Mucosa of descending colon (tissue), 3 donors: ENCODE measurements at places on chromosomes 3 and 15. TPM values are rescaled to one million over a fixed set of nuclear protein-coding genes. Genes with fewer than 3 reads are reported as not detected.

GRCh38 chr3:104907507-104907906 is 459.2 kb upstream of the ALCAM start:
- no peak for DNase-seq

DNA sequence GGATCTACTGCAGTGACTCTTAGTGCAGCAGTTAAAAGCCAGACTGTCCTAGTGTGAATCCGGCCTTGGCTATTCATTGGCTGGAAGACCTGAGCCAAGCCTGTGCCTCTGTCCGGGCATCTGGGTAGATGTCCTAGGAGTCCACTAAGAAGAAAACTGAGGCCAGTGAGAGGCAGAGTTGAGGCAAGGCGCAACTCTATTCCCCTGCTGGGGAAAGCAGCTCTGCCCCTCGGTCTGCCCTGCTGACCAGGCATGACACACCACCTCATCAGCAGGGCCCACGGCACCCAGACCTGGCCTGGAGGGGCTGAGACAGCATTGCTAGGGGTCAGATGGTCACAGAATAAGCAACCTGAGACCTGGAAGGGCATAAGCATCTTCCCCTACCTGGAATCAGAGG is 46.7 kb upstream of the ABHD2 start:
- no peak for DNase-seq

GRCh38 chr3:25469558-25469957 is 41.5 kb downstream of the RARB start:
- DNase-seq: no peak

Gene LRRC31
- 16.5 TPM for total RNA-seq

GRCh38 chr15:93852761-93853160 is 378.6 kb upstream of the MCTP2 start:
- no peak for DNase-seq

GRCh38 chr3:10976770-10977169 is 15.8 kb upstream of the SLC6A1 start:
- DNase-seq: no peak

GRCh38 chr3:33083958-33084357 is 13.0 kb downstream of the GLB1 start:
- no peak for DNase-seq

DNA sequence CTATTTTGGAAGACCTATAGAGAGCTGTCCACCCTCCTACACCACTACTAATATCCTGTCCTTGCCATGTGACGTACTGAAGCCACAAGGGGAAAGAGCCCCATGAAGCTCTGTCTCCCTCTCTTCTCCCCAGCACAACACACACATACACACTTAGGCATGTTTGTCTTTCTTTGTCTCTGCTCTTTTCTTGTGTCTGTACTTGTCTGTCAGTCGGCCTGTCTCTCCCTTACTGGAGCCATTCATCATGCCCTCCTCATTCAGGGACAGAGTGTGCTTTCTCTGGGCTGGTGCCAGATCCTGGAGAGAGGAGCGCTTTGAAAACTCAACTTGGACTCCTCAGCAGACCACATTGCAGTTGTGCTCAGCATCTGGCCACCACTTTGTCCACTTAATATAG is 47.6 kb downstream of the PSMD6 start:
- no peak for DNase-seq

- no peak for DNase-seq
These were observed 107.8 kb downstream of the MYRIP start for GRCh38 chr3:39917065-39917773.

DNA sequence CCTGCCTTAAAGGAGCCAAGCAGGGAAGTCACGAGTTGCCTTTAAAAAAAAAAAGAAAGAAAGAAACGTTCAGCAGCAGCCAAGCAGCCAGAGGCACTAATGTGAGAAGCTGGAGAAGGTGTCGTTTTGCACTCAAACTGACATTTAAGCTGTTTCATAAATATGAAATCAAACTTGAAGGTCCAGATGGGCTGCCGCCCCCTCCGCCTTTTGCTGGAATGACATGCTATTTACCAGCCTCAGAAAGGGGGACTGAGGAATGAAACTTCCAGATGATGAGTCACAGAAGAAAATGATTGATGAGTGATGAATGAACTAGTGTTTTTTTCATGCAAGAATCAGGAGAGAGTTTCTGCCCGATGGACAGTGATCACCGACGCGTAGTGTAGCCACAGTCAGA is 396.8 kb downstream of the IGSF11 start:
- DNase-seq: no peak

DNA sequence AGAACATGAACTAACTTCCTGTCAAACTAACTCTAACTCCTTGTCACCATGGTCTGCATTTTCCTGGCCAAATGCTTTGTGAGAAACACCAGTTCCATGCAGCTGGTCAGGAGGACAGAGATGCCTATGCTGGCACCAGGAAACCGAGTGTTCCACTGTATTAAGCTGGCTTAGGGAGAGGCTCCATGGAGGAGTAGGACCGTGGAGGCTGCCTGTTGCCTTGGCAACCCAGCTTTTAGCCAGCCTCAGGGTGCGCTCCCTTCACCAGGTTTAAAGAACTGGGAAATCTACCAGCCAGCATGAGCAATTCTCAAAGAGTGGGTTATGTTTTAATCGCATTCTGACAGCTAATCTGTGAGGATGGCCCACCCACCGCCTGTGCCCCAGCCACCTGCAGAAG is 394.1 kb downstream of the OCA2 start:
- DNase-seq: no peak

- DNase-seq: no peak
These were observed 1.3 kb downstream of the COLQ start for GRCh38 chr3:15520185-15520584.

GRCh38 chr3:186596568-186597287 is 16.1 kb upstream of the AHSG start:
- no peak for DNase-seq

Gene SLC24A5
- not detected for total RNA-seq

DNA sequence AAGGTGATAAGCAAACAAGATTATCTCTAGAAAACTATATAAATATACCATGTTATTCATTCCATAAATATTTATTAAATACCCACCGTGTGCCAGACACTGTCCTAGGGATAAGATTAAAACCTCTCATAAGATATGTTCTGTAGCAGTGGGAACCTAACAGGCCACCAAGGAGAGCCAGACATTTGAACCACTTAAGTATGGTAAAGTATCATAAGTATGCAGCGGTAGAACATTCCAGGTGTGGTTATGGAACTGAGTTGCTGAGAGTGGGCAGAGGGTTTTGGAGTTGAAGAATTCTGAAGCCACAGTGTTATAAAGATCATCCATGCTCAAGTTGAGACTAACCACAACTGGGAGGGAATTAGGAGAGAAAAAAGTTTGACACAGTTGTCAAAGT is 14.7 kb downstream of the FILIP1L start:
- no peak for DNase-seq

GRCh38 chr3:170517242-170517945 is 68.5 kb downstream of the SLC7A14 start:
- DNase-seq: no peak

DNA sequence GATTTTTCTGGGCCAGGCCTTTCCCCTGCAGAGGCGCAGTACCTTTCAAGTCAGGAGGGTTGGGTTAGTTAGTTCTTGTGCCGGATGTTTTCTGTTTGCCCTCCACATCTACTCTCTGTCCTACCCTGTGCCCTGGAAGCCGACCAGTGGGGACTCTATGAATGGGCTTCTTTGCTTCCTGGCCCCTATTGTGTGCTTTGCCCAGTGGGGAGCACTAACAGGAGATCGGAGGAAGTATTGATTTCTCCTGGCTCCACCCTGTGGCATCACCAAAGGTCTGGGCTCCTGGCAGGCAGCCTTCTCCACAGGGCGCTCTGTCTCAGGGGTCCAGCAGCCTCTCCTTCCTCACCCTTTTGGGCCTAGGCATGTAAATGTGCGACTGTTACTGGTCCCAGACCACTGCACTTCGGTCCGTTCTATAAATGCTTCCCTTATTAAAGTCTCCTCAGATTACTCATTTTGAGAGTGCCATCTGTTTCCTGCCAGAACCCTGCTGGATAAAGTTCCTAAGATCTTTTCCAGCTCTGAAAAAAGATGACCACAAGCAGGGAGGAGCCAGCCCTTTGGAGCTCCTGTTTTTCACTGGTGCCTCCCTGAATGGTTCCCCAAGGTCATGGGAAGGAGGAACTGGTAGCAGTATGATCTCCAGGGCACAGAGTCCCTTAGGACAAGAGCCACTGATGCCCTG is 44.5 kb downstream of the CTDSPL start:
- no peak for DNase-seq

Gene ZBTB38
- 96.0 TPM for total RNA-seq

- no peak for DNase-seq
These were observed 81.1 kb upstream of the MFGE8 start for GRCh38 chr15:88994286-88994685.

DNA sequence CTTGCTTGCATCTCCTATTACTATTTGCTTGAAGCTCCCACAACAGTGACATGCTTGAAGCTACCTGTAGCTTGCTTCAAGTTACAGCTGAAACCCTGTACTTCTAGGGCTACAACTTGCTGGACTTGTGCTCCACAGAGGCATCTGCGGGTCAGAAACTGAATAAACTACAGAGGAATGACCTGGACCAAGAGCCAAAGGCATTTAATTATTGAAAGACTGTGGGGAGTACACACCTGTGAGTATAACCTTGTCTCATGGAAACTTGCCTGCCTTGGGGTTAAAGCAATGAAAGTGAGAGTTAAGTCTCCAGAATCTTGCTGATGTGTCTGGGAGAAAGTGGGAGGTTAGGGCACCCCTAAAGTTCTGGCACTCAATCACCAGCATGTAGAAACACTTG is 69.8 kb downstream of the UMPS start:
- DNase-seq: no peak

DNA sequence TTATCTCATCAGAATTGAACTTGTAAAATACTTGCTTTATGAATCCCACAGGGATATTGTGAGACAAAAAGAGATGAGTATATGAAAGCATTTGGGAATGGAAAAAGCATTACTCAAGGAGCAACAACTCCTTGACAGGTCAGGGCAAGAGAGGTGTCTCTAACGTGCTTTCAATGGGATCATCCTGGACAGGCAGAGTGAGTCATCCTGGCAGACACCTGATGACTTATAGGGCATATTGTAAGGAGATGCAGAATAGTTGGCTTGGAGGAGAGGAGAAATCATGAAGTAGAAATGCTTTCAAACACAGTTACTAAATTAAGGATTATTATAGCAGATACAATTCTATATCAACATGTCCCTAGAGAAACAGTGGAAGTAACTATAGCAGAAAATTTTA is 71.9 kb upstream of the THSD4 start:
- no peak for DNase-seq

GRCh38 chr3:13574083-13574797 is 25.3 kb downstream of the FBLN2 start:
- DNase-seq: no peak

- no peak for DNase-seq
These were observed 138.3 kb downstream of the P3H2 start for GRCh38 chr3:189982321-189982945.

DNA sequence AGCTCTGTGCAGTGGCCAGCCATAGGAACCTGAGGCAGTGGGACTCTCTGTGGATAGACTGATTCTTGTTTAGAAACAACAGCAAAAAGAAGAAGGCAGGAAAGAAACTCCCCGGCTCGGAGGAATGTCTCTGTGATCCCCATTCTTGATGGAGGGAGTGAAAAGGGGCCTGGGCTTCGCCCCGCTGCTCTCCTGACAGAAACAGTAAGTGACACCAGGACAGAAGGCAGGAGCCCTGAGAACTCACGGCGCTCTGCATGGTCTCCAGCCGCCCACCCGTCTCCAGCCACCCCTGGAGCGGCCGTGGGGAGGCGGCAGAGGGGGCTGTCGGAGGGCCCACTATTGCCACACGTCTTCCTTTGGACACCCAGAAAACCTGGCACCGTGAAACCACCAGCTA is 35.7 kb upstream of the PARL start:
- no peak for DNase-seq

Gene IL16
- total RNA-seq: 6.2 TPM

Gene DCLK3
- not detected for total RNA-seq

- no peak for DNase-seq
These were observed 35.7 kb downstream of the MGA start for GRCh38 chr15:41695750-41696436.

GRCh38 chr3:59992578-59992977 is 942.8 kb upstream of the CFAP20DC start:
- DNase-seq: no peak

- no peak for DNase-seq
These were observed 34.3 kb upstream of the ANKRD34C start for GRCh38 chr15:79248183-79248582.

Gene IVD
- total RNA-seq: 74.8 TPM

Gene COMMD2
- 26.9 TPM for total RNA-seq

Gene ST6GAL1
- total RNA-seq: 53.6 TPM

DNA sequence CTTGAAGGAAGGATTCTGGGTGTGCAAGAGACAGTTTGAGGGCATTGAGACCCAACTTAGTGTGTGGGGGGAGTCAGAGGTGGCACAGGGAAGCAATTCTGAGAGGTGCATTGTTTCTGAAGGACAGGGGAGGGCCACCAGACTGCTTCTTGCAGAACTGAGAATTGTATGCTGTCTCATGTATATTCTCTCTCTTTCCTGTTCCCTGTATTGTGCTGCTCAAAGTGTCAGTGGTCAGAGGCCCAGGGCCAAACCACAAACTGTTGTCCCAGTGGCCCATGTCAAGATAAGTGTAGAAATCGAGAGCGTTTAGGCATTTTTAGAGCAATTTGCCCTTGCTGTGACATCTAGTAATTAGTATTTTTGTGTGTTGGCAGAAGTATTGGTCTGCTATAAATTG is 567.1 kb downstream of the EDEM1 start:
- no peak for DNase-seq

- DNase-seq: no peak
These were observed 79.5 kb upstream of the PEX5L start for GRCh38 chr3:180116203-180116602.

DNA sequence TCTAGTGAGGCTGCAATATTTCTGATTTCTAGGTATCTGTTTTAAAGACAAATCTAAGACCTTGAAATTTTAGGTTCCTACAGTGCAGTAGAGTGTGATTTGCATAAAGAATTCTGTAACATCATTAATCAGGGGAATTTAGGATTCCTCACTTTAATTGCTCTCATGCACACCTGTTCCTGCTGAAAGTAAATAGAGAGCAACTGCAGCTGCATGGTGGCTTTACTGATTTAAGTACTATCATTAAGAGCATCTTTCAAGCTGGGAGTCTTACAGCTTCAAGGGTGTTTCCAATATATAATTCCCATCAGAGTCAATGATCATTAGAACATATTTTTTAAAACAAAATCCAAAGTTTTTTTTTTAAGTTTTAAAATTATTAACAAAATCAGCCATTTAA is 36.0 kb upstream of the C3orf70 start:
- no peak for DNase-seq

DNA sequence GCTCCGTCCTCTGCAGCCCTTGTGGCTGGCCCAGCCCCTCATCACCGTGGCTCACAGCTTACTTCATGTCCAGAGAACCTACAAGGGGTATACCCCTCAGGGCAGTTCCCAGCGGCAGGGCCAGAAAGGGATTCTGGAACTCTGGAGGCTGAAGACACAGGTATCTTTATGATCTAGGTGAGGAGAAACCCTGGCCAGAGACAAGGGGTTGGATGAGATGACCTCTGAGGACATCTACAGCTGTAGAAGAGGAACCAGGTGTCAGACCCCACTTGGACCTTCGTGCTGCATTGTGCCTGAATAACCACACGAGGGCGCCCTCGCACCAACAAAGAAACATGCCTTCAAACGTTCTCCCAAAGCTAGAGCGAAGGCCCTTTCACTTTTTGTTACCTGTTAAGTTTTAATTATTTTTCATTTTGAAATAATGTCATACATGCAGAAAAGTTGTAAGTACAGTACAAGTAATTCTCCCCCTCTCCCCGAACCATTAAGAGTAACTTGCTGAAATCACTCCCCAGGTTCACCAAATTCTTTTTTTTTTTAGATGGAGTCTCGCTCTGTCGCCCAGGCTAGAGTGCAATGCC is 118.7 kb upstream of the SMAD3 start:
- peak; percentile 74 for DNase-seq
